ENCODE measurements at places on chromosomes 7 and 10. TPM values are rescaled to one million over a fixed set of nuclear protein-coding genes. Genes with fewer than 3 reads are reported as not detected.

GOLGA7B gene
- 10.8 TPM for total RNA-seq

AKR1D1 gene
- total RNA-seq, result not detected

SMO gene
- 0.20 TPM for total RNA-seq

CLRN3 gene
- total RNA-seq, result not detected

OIT3 gene
- total RNA-seq, result not detected
